ENCODE measurements at places on chromosomes 12 and 14.

DNA sequence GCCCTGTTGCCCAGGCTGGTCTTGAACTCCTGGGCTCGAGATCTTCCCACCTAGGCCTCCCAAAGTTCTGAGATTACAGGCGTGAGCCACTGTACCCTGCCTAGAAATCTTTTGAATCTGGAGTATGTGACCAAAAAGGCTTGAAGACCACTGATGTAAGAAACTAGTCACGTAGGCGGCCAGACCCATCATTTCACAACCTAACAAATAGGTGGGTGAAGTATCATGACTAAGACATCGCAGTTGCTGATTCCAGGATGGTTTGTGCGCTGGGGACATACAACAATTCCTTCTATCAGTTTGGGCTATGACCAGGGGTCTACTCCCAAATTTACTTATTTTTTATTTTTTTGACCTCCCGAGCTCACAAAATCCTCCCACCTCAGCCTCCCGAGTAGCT is 11.8 kb upstream of the CDK2AP1 start:
- DNase-seq, result no peak

DNA sequence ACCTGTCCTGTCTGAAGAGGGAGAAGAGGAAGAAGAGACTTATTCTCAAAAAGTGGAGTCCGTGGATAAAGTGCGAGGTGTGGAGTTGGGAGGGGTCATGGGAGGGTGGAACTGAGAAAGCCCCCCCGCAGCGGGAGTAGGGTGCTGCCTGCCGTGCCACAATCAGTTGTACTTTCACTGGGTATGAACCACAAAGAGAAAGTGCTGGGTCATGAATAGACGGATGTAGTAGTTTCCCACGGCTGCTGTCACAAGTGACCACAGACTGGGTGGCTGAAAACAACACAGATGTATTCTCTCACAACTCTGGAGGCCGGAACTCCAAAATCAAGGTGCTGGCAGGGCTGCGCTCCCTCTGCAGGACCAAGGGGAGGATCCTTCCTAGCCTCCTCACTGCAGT is 5.5 kb downstream of the DNAH10 start:
- DNase-seq, result no peak

DNA sequence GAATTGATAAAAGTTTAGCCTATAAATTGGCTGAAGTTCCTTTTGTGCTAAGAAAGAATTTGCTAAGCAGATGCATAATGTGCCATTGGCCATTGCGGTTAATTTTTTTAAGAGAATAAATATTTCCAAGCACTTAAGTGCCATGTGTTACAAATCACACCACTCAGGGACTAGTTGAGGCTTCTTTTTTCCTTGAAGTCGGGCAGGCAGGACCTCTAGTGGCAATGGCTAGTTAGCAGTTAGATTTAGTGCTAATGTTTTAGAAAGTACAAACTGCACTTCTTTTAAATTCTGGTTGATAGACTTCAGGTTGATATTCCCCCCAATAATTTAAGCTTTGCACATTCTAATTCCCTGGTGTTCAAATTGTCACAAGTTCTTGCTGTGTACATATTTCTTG is 294.3 kb downstream of the APAF1 start:
- peak; percentile 48 for DNase-seq

GRCh38 chr12:20398686-20399085 is 30.3 kb downstream of the PDE3A start:
- DNase-seq, result no peak

- no peak for DNase-seq
These were observed 51.8 kb downstream of the SMUG1 start for GRCh38 chr12:54136844-54137580.

GRCh38 chr14:53180272-53181221 is 27.4 kb upstream of the DDHD1 start:
- peak; percentile 31 for DNase-seq

- peak; percentile 17 for DNase-seq
These were observed 147.6 kb downstream of the PAH start for GRCh38 chr12:102769323-102769916.

DNA sequence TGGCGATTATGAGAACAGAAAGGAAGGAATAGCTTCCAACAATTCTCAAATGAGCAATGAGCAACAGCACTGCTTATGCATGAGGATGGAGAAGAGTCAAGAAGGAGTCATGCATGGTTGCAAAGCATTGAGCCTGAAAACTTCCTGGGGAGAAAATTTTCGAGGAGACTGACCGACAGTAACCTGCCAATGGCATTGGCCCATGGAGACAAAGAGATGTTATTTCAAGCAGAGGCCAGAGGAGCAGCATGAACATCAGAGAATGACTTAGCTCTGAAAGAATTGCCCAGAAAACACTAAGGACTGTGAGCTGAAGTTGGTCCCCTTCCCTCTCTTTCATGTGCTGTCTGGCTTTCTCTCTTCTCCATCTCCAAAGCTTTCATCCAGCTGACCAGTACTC is 343.4 kb downstream of the ADAMTS20 start:
- DNase-seq, result no peak

DNA sequence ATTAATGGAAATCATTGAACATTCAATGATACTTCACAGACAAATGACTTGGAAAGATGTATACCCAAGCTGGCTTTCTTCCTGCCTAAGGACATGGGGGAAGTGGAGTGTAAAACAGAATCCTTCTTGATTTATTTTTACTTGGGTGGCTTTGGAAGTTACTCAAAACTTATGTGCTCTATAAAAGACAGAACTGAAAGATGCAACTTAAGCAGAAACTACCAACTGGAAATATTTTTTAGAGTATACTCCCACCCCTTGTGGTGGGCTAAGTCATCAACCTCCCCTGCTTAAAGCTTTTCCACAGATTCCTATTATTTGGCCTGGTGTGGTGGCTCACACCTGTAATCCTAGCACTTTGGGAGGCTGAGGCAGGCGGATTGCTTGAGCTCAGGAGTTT is 126.0 kb upstream of the ATP2B1 start:
- no peak for DNase-seq

GRCh38 chr14:103292426-103293374 is 41.3 kb upstream of the EIF5 start:
- peak; percentile 81 for DNase-seq

- no peak for DNase-seq
These were observed 52.8 kb upstream of the PPP1R12A start for GRCh38 chr12:79987731-79988130.

- DNase-seq, result no peak
These were observed 2.3 kb downstream of the HMGA2 start for GRCh38 chr12:65826353-65827171.

GRCh38 chr14:75141967-75142366 is 15.1 kb upstream of the NEK9 start:
- peak; percentile 10 for DNase-seq

- DNase-seq, result no peak
These were observed 223.0 kb downstream of the SLC25A21 start for GRCh38 chr14:36949371-36949770.

GRCh38 chr12:27866373-27867101 is 86.5 kb upstream of the MANSC4 start:
- DNase-seq, result peak; percentile 81

DNA sequence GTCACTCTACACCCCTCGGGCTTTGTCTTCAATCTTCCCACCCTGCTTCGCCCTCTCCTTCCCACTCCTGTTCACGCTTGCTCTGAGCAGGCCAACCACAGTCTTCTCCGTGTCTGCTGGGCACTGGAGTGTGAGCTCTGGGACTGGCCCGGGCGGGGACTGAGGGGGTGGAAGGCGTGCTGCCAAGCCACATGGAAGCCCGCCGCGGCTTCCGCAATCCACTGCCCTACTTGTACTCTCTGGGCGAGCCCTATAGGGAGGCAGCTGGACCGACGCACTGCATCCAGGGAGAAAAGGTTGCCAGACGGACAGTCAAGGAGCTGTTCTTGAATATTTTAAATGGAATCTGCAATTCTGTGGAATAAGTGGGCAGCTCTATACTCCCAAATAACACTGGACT is 24.8 kb downstream of the GOLGA3 start:
- no peak for DNase-seq

- DNase-seq, result peak; percentile 18
These were observed 26.8 kb upstream of the BMAL2 start for GRCh38 chr12:27305673-27306456.

DNA sequence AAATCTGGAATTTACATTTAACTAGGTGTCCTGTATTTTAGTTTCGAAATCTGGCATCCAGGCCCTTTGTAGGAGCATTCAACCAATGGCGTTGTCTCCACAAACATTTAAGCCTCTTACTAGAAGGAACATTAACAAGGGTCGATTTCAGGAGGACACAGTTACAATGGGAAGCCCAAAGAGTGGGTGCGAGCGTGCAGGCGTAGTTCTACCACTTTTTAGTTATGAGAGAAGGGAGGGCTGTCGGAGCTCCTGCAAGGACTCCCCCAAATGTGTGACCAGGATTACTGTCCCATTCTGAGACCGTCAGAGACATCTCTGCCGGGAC is 365 bp upstream of the ABHD4 start:
- DNase-seq, result no peak

- no peak for DNase-seq
These were observed 47.7 kb downstream of the BCL11B start for GRCh38 chr14:99224116-99224910.

GRCh38 chr12:94057262-94058151 is 90.9 kb upstream of the PLXNC1 start:
- no peak for DNase-seq

- no peak for DNase-seq
These were observed 23.2 kb upstream of the PTGDR start for GRCh38 chr14:52244328-52244727.

GRCh38 chr12:52965337-52965731 is 16.4 kb downstream of the KRT18 start:
- DNase-seq, result no peak

DNA sequence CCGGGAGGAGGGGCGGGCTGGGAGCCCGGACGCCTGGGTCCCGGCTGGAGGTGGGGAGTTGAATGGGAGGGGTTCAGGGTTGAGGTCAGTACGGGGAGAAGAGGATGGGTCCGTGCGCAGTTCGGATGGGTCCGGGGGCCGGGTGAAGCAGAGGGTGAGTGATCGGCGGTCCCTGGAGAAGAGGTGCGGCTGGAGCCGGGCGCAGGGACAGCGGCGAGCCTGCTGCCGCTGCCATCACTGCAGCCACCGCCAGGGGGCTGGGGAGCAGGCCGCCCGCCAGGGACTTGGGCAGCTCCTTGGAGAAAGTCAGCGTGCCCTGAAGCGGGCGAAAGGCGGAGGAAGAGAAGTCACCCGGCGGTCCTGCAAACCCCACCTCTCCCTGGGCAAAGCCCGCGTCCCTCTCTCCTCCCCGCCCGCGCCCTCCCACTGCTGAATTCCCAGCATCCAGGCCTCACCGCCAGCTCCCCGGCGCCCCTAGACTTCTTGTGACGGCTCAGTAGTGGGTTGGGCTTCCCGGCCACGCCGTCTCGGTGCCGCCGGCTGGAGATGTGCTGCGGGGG is 6.0 kb upstream of the GPR84 start:
- DNase-seq, result no peak

GRCh38 chr14:67487937-67488893 is at the start of gene TMEM229B:
TMEM229B (minus strand) TSS chr14:67488721; CDS start chr14:67473923, 14,798 bp downstream.
- no peak for DNase-seq

DNA sequence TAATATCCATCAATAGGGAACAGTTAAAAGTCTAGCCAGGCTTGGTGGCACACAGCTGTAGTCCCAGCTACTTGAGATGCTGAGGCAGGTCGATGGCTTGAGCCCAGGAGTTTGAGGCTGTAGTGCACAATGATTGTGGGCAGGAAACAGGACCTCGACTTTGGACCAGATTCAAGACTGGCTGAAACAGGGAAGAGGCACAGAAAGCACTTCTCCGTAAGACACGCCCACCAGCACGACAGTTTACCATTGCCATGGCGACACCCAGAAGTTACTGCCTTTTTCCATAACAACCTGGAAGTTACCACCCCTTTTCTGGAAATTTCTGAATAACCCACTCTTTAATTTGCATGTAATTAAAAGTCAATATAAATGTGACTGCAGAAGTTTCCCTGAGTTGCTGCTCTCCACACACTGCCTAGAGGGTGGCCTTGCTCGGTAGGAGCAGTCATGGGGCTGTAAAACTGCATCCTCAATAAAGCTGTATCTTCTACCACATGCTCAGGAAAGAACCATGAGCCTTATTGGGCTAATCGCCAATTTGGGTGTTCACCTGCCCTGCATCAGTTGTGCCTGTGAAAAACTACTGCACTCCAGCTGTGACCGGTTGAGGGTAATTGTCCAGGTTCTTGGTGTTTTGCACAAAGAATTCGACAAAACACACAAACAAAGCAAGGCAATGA is 4.6 kb upstream of the LRRC23 start:
- DNase-seq, result no peak

DNA sequence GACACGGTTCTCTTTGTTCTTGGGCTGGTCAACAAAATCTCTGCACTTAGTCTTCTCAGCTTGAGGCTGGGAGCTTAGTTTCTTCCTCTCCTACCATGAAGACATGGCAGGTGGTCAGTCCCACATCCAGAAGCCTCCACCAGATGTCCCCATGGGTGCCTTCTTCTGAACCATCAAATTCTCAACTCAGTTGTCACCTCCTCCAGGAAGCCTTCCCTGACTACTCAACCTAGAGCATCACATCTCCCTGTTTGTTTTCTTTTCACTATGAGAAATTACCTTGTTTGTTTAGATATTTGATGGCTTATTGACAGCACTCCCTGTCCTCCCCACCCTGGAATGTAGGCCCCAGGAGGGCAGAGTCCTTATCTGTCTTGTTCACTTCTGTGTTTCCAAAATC is 84.4 kb downstream of the TBX5 start:
- no peak for DNase-seq

GRCh38 chr14:55532645-55533344 is 47.2 kb upstream of the KTN1 start:
- DNase-seq, result peak; percentile 97

DNA sequence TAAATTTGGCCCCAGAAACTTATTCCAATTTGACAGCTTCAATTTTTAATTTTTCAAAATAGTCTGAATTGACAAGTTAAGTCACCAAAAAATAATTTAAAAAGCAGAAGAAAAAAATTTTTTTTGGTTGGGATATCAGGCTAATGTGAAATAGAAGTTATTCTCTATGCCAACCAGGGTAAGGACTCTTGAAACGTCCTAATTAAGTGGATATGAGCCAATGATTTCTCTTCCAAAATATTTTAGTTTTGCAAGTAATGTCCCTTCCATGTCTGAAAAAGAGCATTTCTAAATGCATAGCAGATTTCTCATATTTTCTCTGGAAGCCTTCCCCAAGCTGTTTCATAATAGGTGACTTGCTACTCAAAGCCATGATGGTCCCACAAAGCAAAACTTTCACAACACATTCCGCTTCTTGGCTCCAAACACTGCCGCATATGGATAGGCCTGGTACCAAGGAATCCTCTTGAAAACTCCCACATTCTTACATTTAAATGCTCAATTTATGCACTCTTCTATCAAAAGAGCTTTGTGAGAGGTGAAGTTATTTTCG is 65.1 kb downstream of the SIX6 start:
- no peak for DNase-seq

DNA sequence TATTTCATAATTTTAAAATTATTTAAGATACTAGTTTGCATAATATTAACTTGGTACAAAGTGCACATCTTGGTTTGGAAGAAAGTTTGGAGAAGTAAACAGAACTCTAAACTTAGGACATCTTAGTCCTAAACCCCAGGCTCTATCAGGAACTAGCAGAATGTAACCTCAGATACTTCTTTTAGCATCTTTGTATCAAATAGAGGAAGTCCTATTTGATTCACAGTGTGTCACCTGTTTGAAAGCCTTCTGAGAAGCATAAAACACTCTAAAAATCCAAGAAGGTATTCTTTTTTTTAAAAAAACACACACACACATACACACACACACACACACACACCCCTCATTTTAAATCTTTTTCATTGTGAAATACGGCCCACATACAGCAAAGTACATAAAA is 12.0 kb upstream of the RNU6-7 start:
- DNase-seq, result no peak

GRCh38 chr12:46351886-46352650 is 20.5 kb downstream of the SLC38A2 start:
- no peak for DNase-seq

All from NCI-H524 (cell line).